Pancreas (tissue), 10 donors: ENCODE measurements at places on chromosomes 1 and 21.
A peak's percentile ranks its signal among the peaks of the same experiment; 100 is the strongest.

GRCh38 chr21:39348355-39349210, at the start of gene HMGN1:
Gene HMGN1, minus strand, starts transcription at chr21:39349088. Its CDS starts 171 bp downstream, at chr21:39348917.
- peak; percentile 91 for DNase-seq

DNA sequence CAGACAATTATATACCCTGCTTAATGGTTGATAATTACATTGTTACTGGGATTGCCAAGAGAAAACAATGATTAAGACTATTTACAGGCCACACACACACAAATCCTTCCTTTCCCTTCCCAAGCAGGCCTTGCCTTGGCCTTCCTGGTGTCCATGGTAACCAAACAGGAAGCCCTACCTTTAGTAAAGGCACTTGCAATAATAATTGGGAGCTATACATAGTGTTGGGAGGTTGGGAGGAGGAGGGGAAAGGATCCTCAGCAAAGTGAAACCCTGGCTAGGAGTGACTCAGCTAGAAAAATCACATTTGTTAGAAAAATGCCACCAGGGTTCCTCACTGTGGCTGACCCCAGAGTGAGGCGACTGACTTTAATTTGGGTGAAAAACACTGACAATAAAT, 122.3 kb upstream of the ADAR start:
- no peak for DNase-seq

DNA sequence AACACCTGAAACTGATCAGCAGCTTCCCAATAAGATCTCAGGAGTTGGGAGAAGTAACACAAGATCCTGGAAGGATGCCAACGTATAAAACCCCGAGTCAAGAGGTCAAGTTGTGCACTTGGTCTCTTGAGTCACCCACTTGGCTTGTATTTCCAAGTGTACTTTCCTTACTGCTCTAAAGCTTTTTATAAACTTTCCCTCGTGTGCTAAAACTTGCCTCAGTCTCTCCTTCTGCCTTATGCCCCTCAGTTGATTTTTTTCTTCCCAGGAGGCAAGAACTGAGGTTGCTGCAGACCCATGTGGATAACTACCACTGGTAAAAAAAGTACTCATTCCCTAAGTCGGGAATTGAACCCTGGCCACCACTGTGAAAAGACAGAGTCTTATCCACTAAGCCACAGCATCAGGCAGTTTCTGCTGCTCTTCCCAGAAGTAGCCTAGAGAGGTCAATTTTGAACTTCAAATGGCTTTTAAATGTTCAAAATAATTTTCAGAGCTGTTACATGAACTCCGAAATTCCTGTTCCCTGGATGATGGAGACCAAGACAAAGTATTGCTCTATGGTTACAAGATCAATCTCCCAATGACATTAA, 28.9 kb downstream of the ITLN2 start:
- no peak for DNase-seq

- DNase-seq, result no peak
Observed at GRCh38 chr1:201609661-201610318, 70.9 kb downstream of the NAV1 start.

DNA sequence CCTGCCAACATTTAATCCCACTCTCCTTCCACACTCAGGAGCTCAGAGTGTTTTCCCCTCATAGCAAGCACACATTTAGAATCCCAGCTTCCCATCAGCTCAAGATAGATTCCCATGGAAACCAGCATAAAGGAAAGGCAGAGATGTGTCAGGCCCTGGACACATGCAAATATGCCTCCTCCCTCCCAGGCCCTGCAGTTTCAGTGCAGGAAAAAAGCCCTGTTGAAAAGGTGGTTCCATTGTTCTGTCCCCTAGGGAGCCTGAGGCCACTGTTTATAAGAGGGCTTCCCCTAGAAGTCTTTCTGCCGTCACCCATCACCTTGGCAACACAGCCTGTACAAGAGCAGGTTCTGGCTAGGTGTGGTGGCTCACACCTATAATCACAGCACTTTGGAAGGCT, 3.6 kb downstream of the CACNA1S start:
- peak; percentile 7 for DNase-seq

- DNase-seq, result no peak
Observed at GRCh38 chr1:60052601-60053000, 21.0 kb downstream of the C1orf87 start.

DNA sequence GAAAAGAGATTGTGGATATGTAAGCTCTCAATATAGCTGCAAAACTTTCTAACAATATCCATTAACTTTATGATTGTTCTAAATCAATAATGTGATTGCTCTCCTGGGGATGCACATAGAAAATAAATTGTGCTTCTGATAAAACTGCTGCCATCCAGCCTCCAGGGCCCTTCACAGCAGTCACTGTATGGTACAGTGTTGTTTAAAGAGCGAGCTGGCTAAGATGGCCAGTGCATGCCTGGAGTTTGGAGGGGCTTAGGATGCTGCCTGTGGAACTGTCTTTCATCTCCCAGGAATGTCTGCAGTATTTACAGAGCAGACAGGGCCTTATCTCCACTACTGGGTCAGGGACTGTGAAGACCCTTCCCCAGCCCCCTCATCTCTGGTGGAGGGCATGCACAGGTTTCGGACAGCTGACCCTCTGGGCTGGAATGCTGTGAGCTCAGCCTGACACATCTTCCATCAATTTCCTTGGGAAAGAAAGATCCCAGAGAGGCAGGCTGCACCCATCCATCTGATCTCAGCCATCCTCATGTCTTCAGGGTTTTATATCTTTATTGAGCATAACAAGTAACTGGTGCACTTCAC, 137.0 kb downstream of the PLPP3 start:
- DNase-seq, result no peak

DNA sequence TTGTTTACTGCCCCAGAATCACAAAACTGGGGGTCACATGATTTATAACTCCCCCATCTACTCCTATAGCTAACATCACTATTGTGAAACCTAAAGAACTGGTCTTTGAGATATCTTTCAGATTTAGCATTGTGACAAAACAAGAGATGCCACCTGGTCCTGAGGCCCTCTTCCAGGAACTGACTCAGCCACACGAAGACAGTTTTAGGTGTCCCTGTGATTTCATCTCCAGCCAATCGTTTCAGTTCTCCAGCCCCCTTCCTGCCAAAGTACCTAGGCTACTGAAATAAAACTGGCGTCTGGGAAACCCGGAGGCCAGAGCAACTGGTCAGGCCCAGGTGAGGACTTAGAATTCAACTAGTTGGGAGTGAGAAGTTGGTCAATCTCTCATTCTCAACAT, 36.6 kb downstream of the TBX19 start:
- DNase-seq, result no peak
